Osteocyte (in vitro differentiated cells): ENCODE measurements at places on chromosomes 12 and 14. TPM values are rescaled to one million over a fixed set of nuclear protein-coding genes. Genes with fewer than 3 reads are reported as not detected.

DNA sequence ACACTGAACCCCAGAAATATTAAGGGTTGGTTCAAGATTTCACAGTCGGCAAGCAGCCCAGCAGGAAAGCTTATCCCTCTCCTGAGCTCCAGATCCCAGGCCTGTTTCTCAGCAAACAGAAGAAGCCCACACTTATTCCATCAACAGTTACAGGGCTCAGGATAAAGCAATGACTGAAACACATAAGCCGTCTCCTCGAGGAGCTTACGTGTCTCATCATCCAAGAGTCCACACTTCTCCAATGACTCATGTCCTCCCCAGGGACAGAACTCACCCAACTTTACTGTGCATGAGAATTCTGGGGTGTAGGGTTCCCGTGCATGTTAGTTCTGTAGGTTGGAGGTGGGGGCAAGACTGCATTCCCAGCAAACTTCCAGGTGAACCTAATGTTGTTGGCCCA lies 31.2 kb downstream of the GSC start:
- peaks cover 22% of the 10 kb centered on the region for H3K27me3 ChIP-seq
- no peaks in the 10 kb centered on the region for H3K36me3 ChIP-seq
- H3K4me1 ChIP-seq, result no peaks in the 10 kb centered on the region
- no peak overlapping the region for H3K27ac ChIP-seq
- DNase-seq, result no peak
- H3K4me3 ChIP-seq, result no peak overlapping the region

TMPO gene
- 53.8 and 59.3 TPM in 2 replicates for total RNA-seq

- no peak for DNase-seq
- H3K4me3 ChIP-seq, result no peak overlapping the region
- no peaks in the 10 kb centered on the region for H3K36me3 ChIP-seq
- H3K4me1 ChIP-seq, result no peaks in the 10 kb centered on the region
- no peak overlapping the region for H3K27ac ChIP-seq
Measured at GRCh38 chr12:38053655-38054464, 262.7 kb upstream of the ALG10B start.

GRCh38 chr12:103880299-103881142 lies 39.5 kb upstream of the NT5DC3 start:
- DNase-seq, result no peak
- no peak overlapping the region for H3K27ac ChIP-seq
- no peaks in the 10 kb centered on the region for H3K27me3 ChIP-seq
- H3K4me1 ChIP-seq, result peaks cover 16% of the 10 kb centered on the region
- H3K36me3 ChIP-seq, result no peaks in the 10 kb centered on the region

DNA sequence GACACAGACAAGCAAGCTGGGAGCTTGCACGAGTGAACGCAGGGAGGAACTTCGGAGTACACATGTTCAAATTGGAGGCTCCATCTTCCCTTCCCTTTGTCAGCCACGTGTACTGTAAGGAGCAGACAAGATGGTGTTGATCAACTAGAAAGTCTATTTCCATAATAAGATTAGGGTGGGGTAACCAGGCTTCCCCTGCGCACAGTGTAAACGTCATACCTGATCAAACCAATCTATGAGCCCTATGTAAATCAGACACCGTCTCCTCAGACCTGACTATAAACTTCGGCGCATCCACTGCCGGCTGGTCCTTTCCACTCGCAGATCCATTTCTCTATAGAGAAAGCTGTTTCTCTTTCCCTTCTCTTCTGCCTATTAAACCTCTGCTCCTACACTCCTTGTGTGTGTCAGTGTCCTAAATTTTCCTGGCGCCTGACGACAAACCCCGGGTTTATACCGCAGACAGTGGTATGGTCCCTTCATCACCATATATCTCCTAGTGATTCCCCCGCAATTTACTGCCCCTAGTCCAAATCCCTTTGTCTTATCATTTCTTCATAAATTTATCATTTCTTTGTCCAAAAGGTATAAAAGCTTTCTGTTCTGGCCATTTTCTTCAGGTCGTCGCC lies 7.5 kb upstream of the ETFBKMT start:
- H3K36me3 ChIP-seq, result no peaks in the 10 kb centered on the region
- H3K27me3 ChIP-seq, result peaks cover 3% of the 10 kb centered on the region
- H3K4me1 ChIP-seq, result peaks cover 4% of the 10 kb centered on the region
- no peak for DNase-seq
- no peak overlapping the region for H3K27ac ChIP-seq

DNA sequence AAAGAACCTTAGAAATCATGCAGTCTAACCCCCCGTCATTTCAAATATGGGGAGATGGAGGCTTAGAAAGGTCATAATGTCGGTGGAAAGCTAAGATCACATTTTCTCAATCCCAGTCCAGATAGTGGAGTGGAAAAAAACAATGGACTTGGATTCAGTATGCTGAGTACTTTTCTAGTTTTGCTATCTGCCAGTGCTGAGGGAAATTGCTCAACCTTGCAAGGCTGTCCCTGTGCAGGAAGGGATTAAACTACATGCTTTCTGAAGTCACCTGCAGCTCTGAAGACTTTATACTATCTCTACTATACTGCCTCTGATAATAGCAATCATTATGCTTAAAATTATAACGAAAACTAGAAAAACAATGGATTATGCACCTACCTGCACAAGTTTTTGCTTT lies 272.8 kb downstream of the LRIG3 start:
- peaks cover 2% of the 10 kb centered on the region for H3K36me3 ChIP-seq
- no peaks in the 10 kb centered on the region for H3K27me3 ChIP-seq
- peak overlapping the region; percentile 99 for H3K27ac ChIP-seq
- peak overlapping the region; percentile 46 for H3K4me3 ChIP-seq
- no peak for DNase-seq

BEGAIN gene
- total RNA-seq, result 7.0 and 8.5 TPM in 2 replicates

DNA sequence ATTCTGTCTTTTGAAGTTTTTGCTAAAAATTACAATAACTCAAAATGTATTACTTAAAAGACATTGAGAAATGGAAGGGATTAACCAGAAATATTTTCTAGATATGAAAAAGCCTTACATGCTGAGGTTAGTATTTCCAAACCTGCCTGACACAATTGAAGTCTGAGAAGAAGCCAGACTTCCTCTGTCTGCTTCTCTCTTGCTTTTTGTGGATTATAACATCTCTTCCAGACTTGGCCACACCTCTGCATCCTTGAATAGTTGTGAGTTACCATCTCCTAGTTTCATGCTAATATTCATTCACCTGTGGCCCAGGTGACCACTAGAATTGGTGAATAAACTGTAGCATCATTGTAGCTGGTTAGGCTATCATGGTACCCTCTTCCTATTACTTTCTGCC lies 497.6 kb downstream of the SLC16A7 start:
- H3K36me3 ChIP-seq, result peaks cover 6% of the 10 kb centered on the region
- H3K4me3 ChIP-seq, result no peak overlapping the region
- H3K4me1 ChIP-seq, result peaks cover under 1% of the 10 kb centered on the region
- H3K27me3 ChIP-seq, result no peaks in the 10 kb centered on the region

DNA sequence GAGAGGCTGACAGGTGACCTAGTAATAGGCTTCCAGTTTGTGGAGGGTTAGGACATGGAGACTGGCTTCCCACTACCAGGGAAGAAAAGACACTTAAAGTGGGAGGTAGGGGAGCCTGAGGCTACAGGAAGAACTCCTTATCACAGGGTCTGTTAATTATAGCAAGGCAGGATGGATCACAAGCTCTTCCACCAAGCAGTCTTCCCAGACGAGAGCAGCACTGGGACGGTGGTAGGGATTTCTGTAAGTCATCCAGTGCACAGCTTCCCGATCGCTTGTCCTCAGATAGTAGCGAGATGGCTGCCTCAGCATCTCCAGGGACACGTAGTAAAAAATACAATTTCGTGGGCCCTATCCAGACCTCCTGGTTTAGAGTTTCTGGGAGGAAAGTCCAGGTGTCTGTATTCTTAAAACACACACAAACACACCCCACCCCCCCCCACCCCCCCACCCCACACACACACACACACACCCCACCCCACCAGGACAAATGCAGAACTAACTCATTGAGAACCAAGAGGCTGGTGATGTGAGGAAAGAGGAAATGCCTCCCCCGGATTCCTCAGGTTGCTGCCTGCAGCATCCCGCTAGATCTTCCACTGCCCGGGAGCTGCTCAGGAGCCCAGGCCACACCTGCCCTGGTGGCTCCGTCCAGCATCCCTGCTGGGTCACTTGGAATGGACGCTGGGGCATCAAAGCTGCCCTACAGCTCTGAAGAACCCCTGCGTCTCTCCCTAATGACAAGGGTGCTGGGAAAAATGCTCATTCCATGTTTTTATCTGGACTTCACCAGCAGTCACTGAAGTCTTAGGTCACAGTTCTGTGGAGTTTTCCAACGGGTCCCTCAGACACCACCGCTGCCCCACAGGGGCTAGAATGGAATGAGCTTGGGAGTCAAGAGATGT lies 307.2 kb downstream of the CACNA1C start:
- H3K36me3 ChIP-seq, result peaks cover 7% of the 10 kb centered on the region
- H3K4me3 ChIP-seq, result peak overlapping the region; percentile 9
- no peak for DNase-seq

DNA sequence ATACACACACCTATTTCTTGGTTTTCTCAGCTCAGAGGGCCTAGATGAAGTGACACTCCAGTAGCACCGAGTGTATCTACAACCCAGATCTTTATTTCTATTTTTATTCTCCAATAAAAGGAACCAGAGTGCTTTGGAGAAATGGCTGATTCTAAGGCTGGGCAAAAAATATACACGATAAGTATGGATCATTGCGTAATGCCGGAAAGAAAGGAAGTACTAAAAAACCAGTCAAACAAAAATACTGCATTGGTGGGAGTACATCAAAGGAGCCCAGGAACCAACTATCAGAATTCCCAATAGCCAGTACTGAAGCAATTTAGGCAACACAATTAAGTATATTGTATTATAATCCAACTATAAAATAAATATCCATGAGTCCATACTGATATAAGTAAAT lies 400.9 kb upstream of the CCDC196 start:
- no peaks in the 10 kb centered on the region for H3K36me3 ChIP-seq
- no peak overlapping the region for H3K27ac ChIP-seq
- peaks cover 4% of the 10 kb centered on the region for H3K4me1 ChIP-seq
- no peak overlapping the region for H3K4me3 ChIP-seq
- no peaks in the 10 kb centered on the region for H3K27me3 ChIP-seq

HOXC9 gene
- not detected in 2 replicates for total RNA-seq
